ENCODE measurements at places on chromosomes 6 and 20. TPM values are rescaled to one million over a fixed set of nuclear protein-coding genes. Genes with fewer than 3 reads are reported as not detected.

DNA sequence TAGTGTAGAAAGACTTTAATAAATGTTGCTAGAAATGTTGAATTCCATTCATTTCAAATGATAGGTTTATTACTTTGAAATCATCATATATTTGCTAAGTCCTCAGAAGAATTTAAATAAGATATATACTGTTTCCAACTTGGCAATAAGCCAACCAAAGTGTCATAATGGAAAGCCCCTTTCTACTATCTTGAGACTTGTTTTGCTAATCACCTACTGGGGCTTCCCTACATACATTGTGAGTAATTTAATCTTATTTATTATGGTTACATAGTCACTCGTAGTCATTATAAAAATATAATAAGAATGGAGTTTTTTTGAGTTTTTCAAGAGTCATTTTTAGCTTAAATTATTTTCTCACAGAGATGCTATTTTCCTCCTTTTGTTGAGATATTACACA, 20.7 kb downstream of the COL19A1 start:
- H3K36me3 ChIP-seq: no peaks in the 10 kb centered on the region
- DNase-seq: no peak
- H3K4me1 ChIP-seq: no peaks in the 10 kb centered on the region
- no peaks in the 10 kb centered on the region for H3K27me3 ChIP-seq
- H3K4me3 ChIP-seq: no peak overlapping the region
- no peak overlapping the region for H3K27ac ChIP-seq

- no peaks in the 10 kb centered on the region for H3K27me3 ChIP-seq
- H3K4me1 ChIP-seq: no peaks in the 10 kb centered on the region
- no peaks in the 10 kb centered on the region for H3K36me3 ChIP-seq
- DNase-seq: no peak
- no peak overlapping the region for H3K27ac ChIP-seq
- no peak overlapping the region for H3K4me3 ChIP-seq
These were observed 34.4 kb upstream of the RAB23 start for GRCh38 chr6:57256541-57256940.

GPX5 gene
- not detected for total RNA-seq

- peaks cover 47% of the 10 kb centered on the region for H3K4me1 ChIP-seq
- no peaks in the 10 kb centered on the region for H3K36me3 ChIP-seq
- peak overlapping the region; percentile 99 for H3K27ac ChIP-seq
These were observed 1.3 kb downstream of the NUP153 start for GRCh38 chr6:17705428-17705777.

DNA sequence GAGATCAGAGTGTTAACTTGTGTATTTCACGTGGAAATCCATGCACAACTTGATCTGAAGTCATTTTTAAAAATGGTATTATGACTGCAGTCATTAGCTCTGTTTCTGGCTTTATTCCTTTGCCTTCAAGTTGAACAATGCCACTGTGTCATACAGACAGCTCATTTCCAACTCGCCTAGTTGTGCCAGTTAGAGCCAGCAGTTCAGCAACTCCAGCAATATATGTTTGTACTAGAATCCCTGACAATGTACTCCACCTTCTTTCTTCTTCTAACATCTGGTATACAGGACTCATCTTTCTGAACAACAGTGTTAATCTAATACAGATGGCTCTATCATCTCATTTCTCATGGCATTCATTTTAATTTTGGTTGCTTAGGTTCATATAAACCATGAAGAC, 418.3 kb upstream of the POU3F2 start:
- H3K4me3 ChIP-seq: no peak overlapping the region
- H3K36me3 ChIP-seq: no peaks in the 10 kb centered on the region
- H3K27me3 ChIP-seq: no peaks in the 10 kb centered on the region
- no peaks in the 10 kb centered on the region for H3K4me1 ChIP-seq
- no peak for DNase-seq
- no peak overlapping the region for H3K27ac ChIP-seq

NT5E gene
- 8.4 TPM for total RNA-seq

ZNF311 gene
- total RNA-seq: 0.13 TPM

GRIK2 gene
- total RNA-seq: 7.0 TPM

GRCh38 chr20:57126481-57127092, 139.9 kb downstream of the BMP7 start:
- H3K4me3 ChIP-seq: no peak overlapping the region
- H3K27me3 ChIP-seq: no peaks in the 10 kb centered on the region
- no peak overlapping the region for H3K27ac ChIP-seq
- DNase-seq: no peak
- H3K36me3 ChIP-seq: no peaks in the 10 kb centered on the region

DNA sequence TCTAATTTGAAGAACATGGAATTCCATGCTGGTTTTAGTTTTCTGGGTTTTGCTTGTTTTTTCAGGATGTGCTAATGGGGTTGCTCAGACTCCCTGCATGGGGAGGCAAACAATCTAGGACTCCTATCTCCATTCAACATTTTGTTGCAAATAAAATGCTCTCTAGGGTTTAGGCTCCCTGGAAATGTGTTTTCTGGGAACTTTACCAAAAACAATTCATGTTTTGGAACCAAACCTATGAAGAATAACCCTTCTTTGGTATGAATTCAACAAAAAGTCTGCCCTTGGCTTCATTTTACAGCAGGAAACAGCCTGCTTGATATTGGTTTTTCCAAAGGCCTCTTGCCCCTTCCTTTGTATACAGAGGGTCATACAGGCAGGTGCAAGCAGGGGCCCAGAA, 217.7 kb downstream of the FOXA2 start:
- H3K4me3 ChIP-seq: no peak overlapping the region
- H3K27me3 ChIP-seq: peaks cover 18% of the 10 kb centered on the region
- H3K4me1 ChIP-seq: no peaks in the 10 kb centered on the region
- H3K27ac ChIP-seq: no peak overlapping the region

SLC22A16 gene
- total RNA-seq: 1.9 TPM

GTSF1L gene
- not detected for total RNA-seq

DNA sequence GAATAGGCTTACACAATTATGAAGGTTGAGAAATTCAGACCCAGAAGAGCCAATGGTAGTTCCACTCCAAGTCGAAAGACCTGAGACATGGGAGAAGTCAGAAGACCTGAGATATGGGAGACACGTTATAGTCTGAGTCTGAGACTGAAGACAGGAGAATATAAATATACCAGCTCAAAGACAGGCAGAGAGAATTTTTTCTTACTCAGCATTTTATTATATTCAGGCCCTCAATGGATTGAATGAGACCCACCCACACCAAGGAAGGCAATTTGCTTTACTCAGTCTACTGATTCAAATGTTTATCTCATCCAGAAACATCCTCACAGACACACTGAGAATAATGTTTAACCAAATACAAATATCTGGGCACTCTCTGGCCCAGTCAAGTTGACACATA, 693.5 kb downstream of the HDGFL1 start:
- H3K27ac ChIP-seq: no peak overlapping the region
- H3K4me1 ChIP-seq: no peaks in the 10 kb centered on the region
- no peaks in the 10 kb centered on the region for H3K36me3 ChIP-seq

PM20D2 gene
- total RNA-seq: 9.0 TPM

LY6G6F gene
- not detected for total RNA-seq

- no peak for DNase-seq
- H3K27ac ChIP-seq: peak overlapping the region; percentile 76
- peak overlapping the region; percentile 87 for H3K4me3 ChIP-seq
These were observed 817 bp downstream of the ME1 start for GRCh38 chr6:83429857-83430610.

CD83 gene
- 2.1 TPM for total RNA-seq

AVP gene
- total RNA-seq: not detected

EYA4 gene
- 20.4 TPM for total RNA-seq

DNA sequence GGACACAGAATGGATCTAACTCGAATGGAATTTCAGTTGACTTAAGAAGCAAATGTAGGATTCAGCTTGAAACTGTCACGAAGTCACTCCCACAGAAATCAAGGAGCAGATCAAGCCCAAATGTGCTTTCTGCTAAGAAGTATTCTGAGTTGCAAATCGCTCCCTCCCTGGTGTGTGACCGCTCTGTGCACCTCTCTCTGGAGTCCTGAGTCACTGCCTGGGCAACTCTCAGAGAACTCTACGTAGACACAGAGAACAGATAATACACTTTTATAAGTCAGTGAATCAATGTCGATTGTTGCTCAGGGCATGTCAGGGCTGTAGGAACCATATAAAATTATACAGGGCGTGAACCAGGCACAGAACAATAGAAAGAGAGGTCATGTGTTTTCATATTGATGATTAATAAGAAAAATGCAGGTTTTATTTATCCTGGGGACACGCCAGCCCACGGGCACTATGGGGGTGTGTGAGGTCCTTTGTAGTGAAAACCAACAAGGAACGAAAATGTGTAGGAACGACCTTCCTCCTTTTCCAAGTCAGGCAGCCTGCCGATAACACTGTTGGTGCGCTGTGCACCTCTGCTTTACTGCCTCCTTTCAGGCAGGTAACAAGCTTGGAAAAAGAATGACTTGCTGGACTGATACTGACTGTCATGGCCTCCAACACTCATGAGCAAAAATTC, 248.1 kb upstream of the FOXQ1 start:
- H3K27me3 ChIP-seq: no peaks in the 10 kb centered on the region
- H3K4me3 ChIP-seq: no peak overlapping the region
- DNase-seq: no peak
- no peaks in the 10 kb centered on the region for H3K36me3 ChIP-seq

- H3K27ac ChIP-seq: peak overlapping the region; percentile 64
- DNase-seq: no peak
- H3K27me3 ChIP-seq: peaks cover 7% of the 10 kb centered on the region
- H3K36me3 ChIP-seq: no peaks in the 10 kb centered on the region
These were observed 6.1 kb downstream of the ADGRB3 start for GRCh38 chr6:68641172-68641571.

DNA sequence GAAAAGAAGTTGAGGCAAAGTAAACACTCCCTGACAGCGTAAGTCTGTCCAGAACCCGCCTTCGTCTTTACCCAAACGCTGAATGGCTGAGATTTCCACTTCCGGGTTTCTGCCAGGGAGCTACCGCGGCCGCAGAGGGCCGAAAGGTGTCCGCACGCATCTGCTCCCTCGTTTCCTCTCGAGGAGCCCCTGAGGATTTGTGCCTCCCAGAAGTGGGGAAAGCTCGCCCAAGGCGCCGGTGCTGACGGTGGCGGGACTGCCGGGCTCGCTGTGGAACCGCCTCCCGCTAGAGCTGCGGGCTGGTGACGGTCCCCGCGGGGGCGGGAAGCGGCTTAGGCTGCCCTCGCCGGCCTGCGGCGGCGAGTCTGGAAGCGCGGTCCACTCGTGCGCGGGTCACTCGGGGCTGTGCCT, 1760.2 kb upstream of the DEFB115 start:
- peak overlapping the region; percentile 59 for H3K4me3 ChIP-seq
- H3K27me3 ChIP-seq: no peaks in the 10 kb centered on the region
- H3K36me3 ChIP-seq: no peaks in the 10 kb centered on the region
- peak; percentile 11 for DNase-seq
- H3K27ac ChIP-seq: no peak overlapping the region
- no peaks in the 10 kb centered on the region for H3K4me1 ChIP-seq

- H3K36me3 ChIP-seq: no peaks in the 10 kb centered on the region
- H3K27ac ChIP-seq: no peak overlapping the region
- H3K4me3 ChIP-seq: no peak overlapping the region
- H3K27me3 ChIP-seq: no peaks in the 10 kb centered on the region
- no peaks in the 10 kb centered on the region for H3K4me1 ChIP-seq
- DNase-seq: no peak
These were observed 120.7 kb upstream of the DTNBP1 start for GRCh38 chr6:15783484-15783883.

GRCh38 chr6:138691595-138692057, 81.9 kb upstream of the CCDC28A start:
- H3K4me3 ChIP-seq: peak overlapping the region; percentile 58
- no peak for DNase-seq
- H3K27ac ChIP-seq: peak overlapping the region; percentile 70
- H3K27me3 ChIP-seq: no peaks in the 10 kb centered on the region
- H3K4me1 ChIP-seq: peaks cover 12% of the 10 kb centered on the region

DNA sequence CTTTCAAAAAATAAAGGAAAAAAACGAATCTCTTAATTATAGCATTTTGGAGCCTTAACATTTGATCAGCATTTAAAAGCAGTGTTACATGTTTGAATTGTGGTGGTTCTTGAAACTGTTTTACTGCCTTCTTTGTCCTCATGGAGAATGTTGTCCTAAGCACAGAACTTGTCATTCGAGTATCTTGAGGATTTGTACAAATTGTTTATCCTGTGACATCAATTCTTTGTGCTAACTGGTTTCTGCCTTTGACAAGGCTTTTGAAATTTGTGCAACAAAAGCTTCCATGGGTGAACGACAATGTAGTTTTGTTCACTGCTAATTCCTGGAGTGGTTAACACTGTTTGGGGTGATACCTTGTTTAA, 130.8 kb downstream of the SCAF8 start:
- no peak overlapping the region for H3K4me3 ChIP-seq
- H3K27me3 ChIP-seq: no peaks in the 10 kb centered on the region
- no peaks in the 10 kb centered on the region for H3K4me1 ChIP-seq
- DNase-seq: no peak
- H3K27ac ChIP-seq: no peak overlapping the region

CRISP3 gene
- not detected for total RNA-seq

GRCh38 chr20:60102665-60103210, 144.5 kb downstream of the CDH26 start:
- no peak overlapping the region for H3K4me3 ChIP-seq
- no peaks in the 10 kb centered on the region for H3K36me3 ChIP-seq
- peaks cover 7% of the 10 kb centered on the region for H3K27me3 ChIP-seq
- DNase-seq: no peak

DNA sequence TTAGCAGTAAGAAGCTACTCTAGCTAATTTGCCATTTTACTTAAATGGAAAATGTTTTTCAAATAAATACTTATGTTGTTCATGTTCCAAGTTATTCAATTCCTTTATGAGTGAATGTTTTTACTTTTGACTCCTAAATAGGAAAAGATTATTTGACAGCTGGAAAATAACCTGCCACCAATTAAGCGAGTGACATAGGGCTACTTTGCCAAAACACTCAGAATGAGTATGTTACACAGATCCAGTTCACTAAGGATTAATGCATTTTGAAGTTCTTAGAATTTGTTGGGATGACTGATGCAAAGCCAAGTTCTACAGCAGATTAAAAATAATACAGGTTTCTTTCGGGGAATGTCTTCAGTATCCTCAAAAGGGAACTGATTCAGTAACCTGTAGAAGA, 144.4 kb downstream of the ADGRG6 start:
- no peak overlapping the region for H3K27ac ChIP-seq
- H3K27me3 ChIP-seq: no peaks in the 10 kb centered on the region
- no peaks in the 10 kb centered on the region for H3K4me1 ChIP-seq
- H3K36me3 ChIP-seq: no peaks in the 10 kb centered on the region

KCNQ5 gene
- total RNA-seq: not detected

GRCh38 chr6:95882371-95882770, 133.4 kb upstream of the FUT9 start:
- H3K27ac ChIP-seq: no peak overlapping the region
- no peaks in the 10 kb centered on the region for H3K36me3 ChIP-seq
- no peaks in the 10 kb centered on the region for H3K4me1 ChIP-seq
- H3K4me3 ChIP-seq: no peak overlapping the region
- no peak for DNase-seq
- no peaks in the 10 kb centered on the region for H3K27me3 ChIP-seq
